ENCODE measurements at places on chromosomes 12 and 14. TPM values are rescaled to one million over a fixed set of nuclear protein-coding genes. Genes with fewer than 3 reads are reported as not detected.

Gene RHEBL1
- 0.72 TPM for total RNA-seq

Gene CD69
- not detected for total RNA-seq

Gene FITM1
- not detected for total RNA-seq

Gene RNASE3
- not detected for total RNA-seq

Gene CCDC175
- total RNA-seq, result not detected

Gene FOXN4
- not detected for total RNA-seq

Gene IFNG
- total RNA-seq, result not detected

Gene CD163
- total RNA-seq, result not detected

Gene EPYC
- not detected for total RNA-seq

Gene KLHL33
- total RNA-seq, result under 0.01 TPM

Gene GLT8D2
- 33.5 TPM for total RNA-seq

Gene GPR65
- total RNA-seq, result 0.28 TPM

Gene INHBC
- not detected for total RNA-seq

Gene FGF23
- not detected for total RNA-seq

Gene KRT78
- not detected for total RNA-seq

DNA sequence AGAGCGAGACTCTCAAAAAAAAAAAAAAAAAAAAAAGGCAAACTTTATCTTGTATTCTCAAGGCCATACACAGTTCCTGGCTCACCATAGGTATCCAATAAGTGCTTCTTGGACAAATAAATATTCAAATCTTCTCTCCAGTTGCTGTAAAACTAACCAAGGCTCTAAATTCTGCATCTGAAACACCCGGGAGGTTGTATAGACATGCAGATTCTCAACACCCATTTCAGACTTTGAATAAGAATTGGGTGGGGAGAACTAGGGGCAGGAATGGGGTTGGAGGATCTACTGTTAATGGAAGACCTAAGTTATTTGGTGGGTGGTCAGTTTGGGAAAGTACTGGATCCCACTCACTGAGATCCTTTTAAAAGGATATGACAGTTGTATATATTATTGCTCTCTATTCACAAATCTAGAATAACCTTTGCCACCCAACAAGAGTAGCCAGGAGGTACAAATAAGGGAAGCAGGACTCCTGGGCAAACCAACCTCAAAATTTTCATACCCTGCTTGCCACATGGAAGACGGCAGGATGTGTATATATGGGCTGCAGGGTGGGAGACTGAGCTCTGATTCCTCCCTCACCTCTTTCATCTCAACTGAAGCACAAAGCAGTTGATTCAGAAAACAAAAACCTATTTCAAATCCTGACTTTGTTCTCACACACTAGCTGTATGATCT, 879 bp downstream of the GDF3 start:
- DNase-seq, result no peak
- no peaks in the 10 kb centered on the region for H3K36me3 ChIP-seq
- H3K4me3 ChIP-seq, result no peak overlapping the region
- H3K27me3 ChIP-seq, result no peaks in the 10 kb centered on the region

DNA sequence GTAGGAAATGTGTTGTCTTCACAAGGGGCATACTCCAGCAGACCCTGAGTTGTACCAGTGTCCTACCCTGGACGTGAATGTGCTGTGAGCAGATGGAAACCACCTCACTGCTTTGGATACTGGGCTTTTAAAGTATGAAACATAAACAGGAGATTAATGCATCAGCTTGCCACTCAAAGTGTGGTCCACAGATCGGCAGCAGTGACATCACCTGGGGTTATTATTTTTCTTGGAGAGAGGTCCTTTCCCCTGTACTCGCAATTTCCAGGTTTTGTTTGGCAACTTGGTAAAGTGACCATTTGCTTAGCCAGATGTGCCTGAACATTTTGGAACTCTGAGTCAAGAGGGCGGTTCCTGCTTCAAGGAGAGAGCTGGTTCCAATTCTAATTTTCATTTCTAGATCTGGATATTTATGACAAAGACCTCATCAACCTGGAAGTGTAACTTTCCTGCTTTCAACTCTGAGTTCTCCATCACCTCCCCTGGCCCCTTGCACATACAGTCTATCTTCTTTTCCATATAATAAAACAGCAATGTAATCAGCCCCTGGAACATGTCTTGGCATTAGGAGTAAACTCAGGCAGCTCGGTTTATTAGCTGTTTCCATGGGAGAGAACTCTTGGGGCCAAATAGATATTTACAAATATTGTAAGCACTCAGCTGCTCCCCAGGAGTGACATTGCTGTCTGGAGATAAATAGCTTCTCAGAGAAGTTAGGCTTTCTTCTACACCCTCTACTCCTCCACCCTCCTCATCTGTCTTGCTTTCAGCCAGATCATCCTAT, 237.0 kb upstream of the TBX3 start:
- no peak overlapping the region for H3K27ac ChIP-seq
- no peak overlapping the region for H3K4me3 ChIP-seq
- peak; percentile 46 for DNase-seq

GRCh38 chr14:47966076-47966810, 290.8 kb upstream of the MDGA2 start:
- no peaks in the 10 kb centered on the region for H3K27me3 ChIP-seq
- DNase-seq, result no peak
- no peak overlapping the region for H3K27ac ChIP-seq

DNA sequence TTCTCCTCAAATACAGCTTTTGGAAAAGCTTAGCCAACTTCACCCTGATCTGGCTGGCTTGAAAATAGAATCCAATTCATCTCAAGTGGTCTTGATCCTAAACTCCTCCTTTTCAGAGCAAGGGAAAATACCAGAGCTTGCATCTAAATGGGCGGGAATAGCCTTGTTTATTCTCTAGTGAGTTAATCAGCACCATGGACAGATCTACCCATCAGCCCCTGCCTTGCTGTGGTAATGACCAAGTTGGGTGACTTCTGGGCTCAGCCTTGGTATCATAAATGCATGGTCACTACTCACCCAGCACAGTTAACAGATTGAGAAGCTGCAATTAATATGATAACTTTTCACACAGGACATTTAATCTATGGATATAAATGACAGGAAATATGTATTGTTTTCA, 196.6 kb downstream of the GLT1D1 start:
- H3K27me3 ChIP-seq, result no peaks in the 10 kb centered on the region
- H3K36me3 ChIP-seq, result no peaks in the 10 kb centered on the region
- no peak overlapping the region for H3K27ac ChIP-seq
- DNase-seq, result no peak
- H3K4me3 ChIP-seq, result no peak overlapping the region

DNA sequence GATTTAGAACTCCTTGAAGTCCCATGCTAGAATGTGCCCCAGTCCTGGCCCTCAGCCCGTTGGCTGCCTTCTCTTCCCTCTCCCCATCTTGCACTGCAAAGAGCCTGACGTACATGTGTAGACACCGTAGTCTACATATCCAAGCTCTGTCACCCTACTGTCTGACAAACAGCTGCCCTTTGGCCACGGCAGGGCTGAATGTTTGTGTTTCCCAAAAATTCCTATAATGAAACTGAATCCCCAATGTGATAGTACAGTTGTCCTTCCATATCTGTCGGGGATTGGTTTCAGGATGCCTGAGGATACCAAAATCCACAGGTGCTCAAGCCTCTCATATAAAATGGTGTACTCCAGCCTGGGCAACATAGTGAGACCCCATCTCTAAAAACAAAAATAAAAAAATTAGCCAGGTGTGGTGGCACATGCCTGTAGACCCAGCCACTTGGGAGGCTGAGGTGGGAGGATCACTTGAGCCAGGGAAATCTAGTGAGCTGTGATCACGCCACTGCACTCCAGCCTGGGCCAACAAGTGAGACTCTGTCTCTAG, 12.3 kb upstream of the TFCP2 start:
- no peak for DNase-seq
- H3K4me3 ChIP-seq, result no peak overlapping the region
- 0 out of 2 replicates have a peak, but pooled peaks cover 2% of the 10 kb centered on the region for H3K4me1 ChIP-seq
- peaks cover 8% of the 10 kb centered on the region for H3K36me3 ChIP-seq
- H3K27me3 ChIP-seq, result peaks cover 2% of the 10 kb centered on the region

DNA sequence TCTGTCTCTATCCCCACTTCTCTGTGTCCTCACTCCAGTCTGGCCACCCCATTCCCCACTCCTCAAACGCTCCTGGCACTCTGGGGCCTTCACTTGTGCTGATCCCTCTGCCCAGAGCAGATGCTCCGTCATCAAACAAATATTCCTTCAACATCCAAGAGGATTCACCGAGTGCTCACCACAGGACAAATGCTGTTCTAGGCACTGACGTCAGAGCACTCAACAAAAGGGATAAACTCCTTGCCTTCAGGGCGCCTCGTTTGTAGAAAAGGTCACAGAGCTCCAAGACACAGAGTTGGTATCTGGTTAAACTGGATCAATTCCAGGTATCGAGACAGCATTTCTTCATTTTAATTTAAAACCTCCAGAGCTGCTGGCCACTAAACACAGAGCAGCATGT, 35.3 kb downstream of the PSMC1 start:
- H3K36me3 ChIP-seq, result peaks cover 33% of the 10 kb centered on the region
- peaks cover 3% of the 10 kb centered on the region for H3K4me1 ChIP-seq
- no peak overlapping the region for H3K27ac ChIP-seq
- no peak for DNase-seq
- no peak overlapping the region for H3K4me3 ChIP-seq
- H3K27me3 ChIP-seq, result no peaks in the 10 kb centered on the region

GRCh38 chr12:18165422-18165871, 75.5 kb upstream of the RERGL start:
- H3K36me3 ChIP-seq, result no peaks in the 10 kb centered on the region
- H3K4me1 ChIP-seq, result no peaks in the 10 kb centered on the region
- no peaks in the 10 kb centered on the region for H3K27me3 ChIP-seq
- peak; percentile 20 for DNase-seq
- H3K4me3 ChIP-seq, result peak overlapping the region; percentile 23
- no peak overlapping the region for H3K27ac ChIP-seq

- peaks cover 17% of the 10 kb centered on the region for H3K4me1 ChIP-seq
- H3K4me3 ChIP-seq, result no peak overlapping the region
- H3K27ac ChIP-seq, result no peak overlapping the region
- no peaks in the 10 kb centered on the region for H3K36me3 ChIP-seq
- DNase-seq, result peak; percentile 31
- peaks cover 9% of the 10 kb centered on the region for H3K27me3 ChIP-seq
Observed at GRCh38 chr12:52086366-52086765, 6.9 kb downstream of the SMIM41 start.

GRCh38 chr14:91021991-91022621, 38.3 kb downstream of the RPS6KA5 start:
- H3K4me3 ChIP-seq, result no peak overlapping the region
- no peaks in the 10 kb centered on the region for H3K36me3 ChIP-seq
- H3K27me3 ChIP-seq, result no peaks in the 10 kb centered on the region
- no peak overlapping the region for H3K27ac ChIP-seq

- H3K27me3 ChIP-seq, result no peaks in the 10 kb centered on the region
- H3K27ac ChIP-seq, result peak overlapping the region; percentile 71
- H3K4me1 ChIP-seq, result peaks cover 6% of the 10 kb centered on the region
- H3K4me3 ChIP-seq, result no peak overlapping the region
- peak; percentile 74 for DNase-seq
Observed at GRCh38 chr12:64039281-64039871, 182.7 kb downstream of the KICS2 start.

- DNase-seq, result no peak
- H3K4me1 ChIP-seq, result peaks cover 3% of the 10 kb centered on the region
- no peaks in the 10 kb centered on the region for H3K36me3 ChIP-seq
Observed at GRCh38 chr12:108582978-108583770, 14.7 kb downstream of the TMEM119 start.

DNA sequence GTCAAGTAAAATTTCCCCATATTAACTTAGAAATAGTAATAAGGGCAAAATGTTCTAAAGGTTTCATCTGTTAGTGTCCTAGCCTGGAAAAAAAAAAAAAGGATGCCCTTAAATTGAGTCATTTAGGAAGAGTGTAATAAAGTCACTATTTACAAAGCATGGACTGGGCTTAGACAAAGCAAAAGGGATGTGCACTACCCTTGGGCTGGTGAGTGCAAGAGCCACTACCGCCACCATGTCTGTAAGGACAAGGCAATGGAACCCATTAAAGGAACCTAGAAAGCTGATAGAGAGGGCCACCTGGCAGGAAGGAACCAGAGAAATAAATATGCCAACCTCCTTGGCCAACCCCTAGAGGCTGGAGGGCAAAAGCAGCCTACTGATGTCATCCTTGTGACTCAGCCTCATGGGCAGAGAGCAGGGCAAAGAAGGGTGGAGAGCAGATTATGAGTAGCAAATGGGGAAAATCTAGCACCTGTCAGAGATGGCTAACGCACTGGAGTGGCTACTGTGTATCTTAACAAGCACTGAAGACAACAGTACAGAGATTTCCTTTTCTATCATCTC, 59.5 kb upstream of the FUT8 start:
- no peak for DNase-seq
- H3K4me1 ChIP-seq, result peaks cover 6% of the 10 kb centered on the region
- H3K4me3 ChIP-seq, result no peak overlapping the region
- no peaks in the 10 kb centered on the region for H3K36me3 ChIP-seq
- no peak overlapping the region for H3K27ac ChIP-seq

DNA sequence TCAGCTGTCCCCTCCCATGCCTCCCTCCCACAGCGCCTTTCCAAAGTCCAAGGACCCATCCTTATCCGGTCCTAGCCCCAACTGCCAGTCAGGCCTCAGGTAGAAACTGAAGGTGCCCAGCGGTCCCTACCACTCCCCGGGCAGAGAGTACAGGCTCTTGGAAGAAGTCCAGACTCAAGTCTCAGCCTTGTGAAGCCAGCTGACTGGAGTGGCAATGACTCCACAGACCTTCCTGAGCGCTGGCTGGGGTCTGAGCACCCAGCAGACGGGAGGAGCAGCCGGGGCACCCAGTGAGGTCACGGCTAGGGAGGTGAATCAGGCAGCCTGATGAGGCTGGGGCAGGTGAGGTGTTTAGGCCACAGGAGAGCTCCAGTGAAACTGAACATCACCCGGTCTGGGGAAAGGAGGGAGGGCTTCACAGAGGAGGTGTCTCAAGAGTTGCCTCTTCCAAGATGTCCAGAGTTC, 60.0 kb downstream of the ITPK1 start:
- H3K4me3 ChIP-seq, result no peak overlapping the region
- no peak for DNase-seq
- no peak overlapping the region for H3K27ac ChIP-seq

- H3K27ac ChIP-seq, result no peak overlapping the region
- no peak overlapping the region for H3K4me3 ChIP-seq
- no peak for DNase-seq
- H3K4me1 ChIP-seq, result no peaks in the 10 kb centered on the region
- H3K36me3 ChIP-seq, result no peaks in the 10 kb centered on the region
Observed at GRCh38 chr14:33992274-33993007, 41.6 kb upstream of the EGLN3 start.

DNA sequence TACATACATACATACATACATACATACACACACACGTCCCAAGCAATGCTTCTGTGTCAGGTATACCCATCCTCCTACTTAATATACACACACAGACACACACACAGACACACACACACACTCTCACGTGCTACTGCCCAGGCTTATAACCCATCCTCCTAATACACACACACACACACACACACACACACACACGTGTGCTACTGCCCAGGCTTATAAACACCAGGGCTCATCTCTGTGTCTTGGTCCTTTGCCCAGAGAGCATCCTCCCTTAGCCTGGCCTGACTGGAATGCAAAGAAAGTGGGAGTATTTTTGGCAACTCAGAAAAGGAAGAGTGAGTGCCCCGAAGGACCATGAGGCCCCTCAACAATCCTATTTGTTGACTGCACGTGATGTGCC, 129.0 kb downstream of the RBM19 start:
- H3K27me3 ChIP-seq, result no peaks in the 10 kb centered on the region
- H3K27ac ChIP-seq, result no peak overlapping the region
- no peak overlapping the region for H3K4me3 ChIP-seq
- no peaks in the 10 kb centered on the region for H3K36me3 ChIP-seq
- DNase-seq, result peak; percentile 57
- peaks cover 3% of the 10 kb centered on the region for H3K4me1 ChIP-seq

Measured in IMR-90 (cell line).